Astrocyte of the cerebellum (primary cell): ENCODE measurements at places on chromosomes 4 and X.

GRCh38 chrX:3403748-3404147 is 57.3 kb upstream of the MXRA5 start:
- no peak for DNase-seq

DNA sequence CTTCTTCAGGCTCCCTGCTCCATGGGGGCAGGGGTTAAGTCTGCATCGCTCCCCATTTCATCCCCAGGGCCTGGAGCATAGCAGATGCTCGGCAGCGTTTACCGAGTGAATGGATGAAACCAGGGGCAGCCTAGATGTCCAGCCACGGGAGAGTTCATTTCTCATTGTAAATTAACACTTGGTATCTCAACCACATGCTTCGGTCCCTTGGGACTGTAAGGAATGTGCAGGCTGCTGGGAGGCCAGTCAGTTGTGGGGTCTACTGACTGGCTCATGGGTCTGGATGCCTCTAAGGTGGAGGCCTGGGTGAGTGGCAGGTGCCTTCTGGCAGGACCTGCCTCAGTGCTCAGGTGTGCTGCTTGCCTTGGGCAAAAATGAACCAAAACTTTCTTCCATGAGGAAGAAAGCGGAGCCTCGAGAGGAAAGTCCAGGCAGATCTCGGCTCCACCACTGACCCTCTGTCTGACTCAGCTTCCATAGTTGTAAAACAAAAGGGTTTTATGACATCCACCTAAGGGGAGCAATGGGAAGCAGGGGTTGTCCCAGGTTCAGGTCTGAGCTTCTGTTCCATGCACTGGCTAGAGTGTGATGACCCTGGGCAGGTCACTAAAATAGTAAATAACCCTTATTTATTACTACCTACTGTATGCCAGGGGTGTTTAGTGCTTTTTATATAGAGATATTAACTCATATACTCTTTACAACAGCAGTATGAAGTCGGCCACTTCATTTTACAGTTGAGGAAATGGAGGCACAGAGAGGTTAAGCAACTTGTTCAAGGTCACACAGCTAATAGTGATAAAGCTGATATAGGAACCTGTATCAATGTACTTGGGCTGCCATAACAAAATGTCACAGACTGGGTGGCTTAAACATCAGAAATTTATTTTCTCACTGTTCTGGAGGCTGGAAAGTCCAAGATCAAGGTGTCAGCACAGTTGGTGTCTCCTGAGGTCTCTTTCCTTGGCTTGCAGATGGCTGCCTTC is 144.3 kb upstream of the STX18 start:
- DNase-seq, result no peak

DNA sequence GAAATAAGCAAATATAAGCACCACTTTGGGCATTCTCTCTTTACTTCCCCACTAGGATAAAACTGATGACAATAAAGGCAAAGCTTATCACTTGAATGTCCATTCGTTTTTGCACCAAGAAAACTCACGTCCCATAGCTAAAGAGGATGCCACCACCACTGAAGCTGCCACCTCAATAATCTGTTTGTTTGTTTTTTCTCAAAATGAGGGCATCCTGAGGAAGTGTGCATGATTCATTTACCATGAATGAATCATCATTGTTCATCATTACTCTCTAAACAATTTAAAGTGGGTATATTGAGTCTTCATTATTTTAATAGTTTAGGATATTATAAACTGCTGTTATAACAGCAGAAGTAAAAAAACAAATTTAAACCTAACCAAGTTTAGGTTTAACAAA is 168.2 kb downstream of the DCTD start:
- no peak for DNase-seq

DNA sequence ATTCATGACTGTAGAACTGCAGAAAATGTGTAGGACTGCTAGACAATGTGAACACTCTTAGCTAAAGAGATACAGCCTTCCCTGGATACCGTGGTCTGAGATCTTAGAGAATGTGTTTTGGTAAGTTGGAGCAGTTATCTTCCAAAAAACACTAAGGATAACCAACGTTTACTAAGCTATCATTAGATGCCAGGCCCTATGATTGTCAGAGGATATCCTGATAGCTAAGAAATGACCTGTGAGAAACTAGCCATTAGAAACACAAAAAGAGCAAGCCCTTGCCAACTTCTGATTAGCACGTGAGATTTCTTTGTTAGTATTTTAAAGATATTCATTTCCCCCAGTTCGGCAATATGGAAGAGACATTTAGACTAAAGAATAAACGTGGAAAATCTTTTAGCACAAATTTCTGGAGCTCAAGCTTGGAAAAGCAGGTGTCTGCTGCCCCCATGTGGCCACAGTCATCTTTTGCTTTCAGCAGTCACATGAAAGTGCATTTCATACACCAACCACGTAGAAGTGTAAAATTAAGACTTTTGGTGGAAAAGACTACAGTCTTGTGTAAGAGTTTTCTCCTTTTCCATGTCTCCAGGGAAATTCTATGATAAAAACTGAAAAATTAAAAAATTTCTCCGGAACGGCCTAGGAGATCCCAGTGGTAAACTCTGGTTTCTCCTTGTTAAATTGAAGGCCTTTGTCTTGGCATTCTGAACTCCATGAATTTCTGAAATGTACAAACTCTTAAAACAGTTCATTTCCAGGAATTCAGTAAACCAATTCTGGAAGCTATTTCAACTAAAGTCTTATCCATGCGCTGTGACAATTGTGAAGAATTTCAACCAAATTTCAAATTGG is 136.4 kb downstream of the ZNF674 start:
- peak; percentile 68 for DNase-seq

DNA sequence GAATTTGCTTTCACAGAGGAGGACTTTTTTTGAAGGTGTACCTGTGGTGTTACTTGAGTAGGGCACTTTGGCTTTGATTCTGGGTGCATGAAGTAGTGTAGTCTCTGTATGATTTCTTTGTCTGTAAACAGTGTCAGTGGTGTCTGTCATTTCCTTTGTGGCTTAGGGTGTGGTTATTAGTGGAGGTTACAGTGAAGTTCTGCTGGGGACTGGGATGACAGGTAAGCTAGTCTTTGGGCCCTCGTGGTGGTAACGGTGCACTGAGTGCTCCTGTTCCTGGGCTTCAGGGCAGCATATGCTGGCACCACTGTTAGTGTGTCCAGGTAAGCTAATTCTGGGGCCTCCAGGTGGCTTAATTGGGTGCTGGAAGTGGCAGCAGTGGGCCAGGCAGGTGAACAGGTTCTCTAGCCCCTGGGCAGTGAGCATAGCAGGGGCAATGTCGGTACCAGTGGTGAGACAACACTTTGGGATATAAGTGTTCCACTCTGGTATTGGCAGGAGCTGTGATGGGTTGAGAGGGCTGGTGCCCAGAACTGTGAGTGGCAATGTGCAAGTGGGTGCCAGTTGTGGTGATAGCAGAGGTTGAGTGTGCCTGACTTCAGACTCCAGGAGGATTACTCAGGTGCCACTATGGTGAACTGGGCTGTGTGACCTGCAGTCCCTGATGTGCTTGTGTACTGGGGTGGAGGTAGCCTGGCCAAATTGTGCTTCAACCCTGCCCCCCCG is 26.0 kb upstream of the VSIG1 start:
- no peak for DNase-seq
